ENCODE measurements at places on chromosomes 6 and 20. TPM values are rescaled to one million over a fixed set of nuclear protein-coding genes. Genes with fewer than 3 reads are reported as not detected.

GRCh38 chr20:48738399-48739304, 89.1 kb downstream of the PREX1 start:
- no peak for DNase-seq
- no peak overlapping the region for H3K27ac ChIP-seq
- no peak overlapping the region for H3K4me3 ChIP-seq

- peak; percentile 88 for DNase-seq
- H3K36me3 ChIP-seq, result no peaks in the 10 kb centered on the region
- H3K4me1 ChIP-seq, result peaks cover 11% of the 10 kb centered on the region
Measured at GRCh38 chr6:41733707-41734665, 1.4 kb downstream of the TFEB start.

- no peak overlapping the region for H3K27ac ChIP-seq
- no peaks in the 10 kb centered on the region for H3K27me3 ChIP-seq
- no peaks in the 10 kb centered on the region for H3K36me3 ChIP-seq
- H3K4me1 ChIP-seq, result no peaks in the 10 kb centered on the region
- no peak for DNase-seq
Measured at GRCh38 chr6:73969971-73970970, 274.3 kb downstream of the CD109 start.

GRCh38 chr6:104087765-104088164, 772.0 kb downstream of the HACE1 start:
- DNase-seq, result no peak
- H3K27me3 ChIP-seq, result no peaks in the 10 kb centered on the region
- no peak overlapping the region for H3K27ac ChIP-seq
- no peaks in the 10 kb centered on the region for H3K36me3 ChIP-seq
- no peak overlapping the region for H3K4me3 ChIP-seq
- H3K4me1 ChIP-seq, result no peaks in the 10 kb centered on the region

- no peak for DNase-seq
- H3K36me3 ChIP-seq, result no peaks in the 10 kb centered on the region
- H3K27me3 ChIP-seq, result no peaks in the 10 kb centered on the region
- no peak overlapping the region for H3K27ac ChIP-seq
- peaks cover 5% of the 10 kb centered on the region for H3K4me1 ChIP-seq
- H3K4me3 ChIP-seq, result no peak overlapping the region
Measured at GRCh38 chr6:5442916-5443315, 181.6 kb downstream of the FARS2 start.

GRCh38 chr20:61993058-61993457, 72.6 kb downstream of the TAF4 start:
- H3K4me3 ChIP-seq, result no peak overlapping the region
- H3K27ac ChIP-seq, result no peak overlapping the region
- peaks cover 77% of the 10 kb centered on the region for H3K36me3 ChIP-seq
- H3K4me1 ChIP-seq, result no peaks in the 10 kb centered on the region

- no peak for DNase-seq
- H3K27ac ChIP-seq, result no peak overlapping the region
- H3K4me3 ChIP-seq, result no peak overlapping the region
- H3K27me3 ChIP-seq, result no peaks in the 10 kb centered on the region
Measured at GRCh38 chr6:21355638-21356037, 237.9 kb upstream of the SOX4 start.

DNA sequence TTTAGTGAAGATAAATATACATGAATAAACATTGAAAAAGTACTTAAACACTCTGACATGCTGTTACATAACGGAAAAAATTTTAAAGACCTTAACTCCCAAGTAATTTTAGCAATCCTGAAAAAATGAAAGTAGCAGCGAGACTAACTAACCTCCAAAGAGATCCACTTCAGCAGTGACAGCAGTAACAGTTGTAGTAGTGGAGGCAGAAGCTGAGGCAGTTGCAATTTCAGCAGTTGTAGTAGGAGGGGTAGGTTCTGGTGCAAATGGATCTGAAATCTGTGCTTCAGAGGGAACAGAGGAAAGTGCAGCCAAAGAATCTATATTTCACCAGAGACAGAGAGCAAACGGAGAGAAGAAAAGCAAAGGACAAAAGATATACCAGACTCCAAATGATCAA, 88.8 kb downstream of the PRSS35 start:
- no peaks in the 10 kb centered on the region for H3K27me3 ChIP-seq
- H3K4me3 ChIP-seq, result no peak overlapping the region
- no peaks in the 10 kb centered on the region for H3K36me3 ChIP-seq
- no peak for DNase-seq

DNA sequence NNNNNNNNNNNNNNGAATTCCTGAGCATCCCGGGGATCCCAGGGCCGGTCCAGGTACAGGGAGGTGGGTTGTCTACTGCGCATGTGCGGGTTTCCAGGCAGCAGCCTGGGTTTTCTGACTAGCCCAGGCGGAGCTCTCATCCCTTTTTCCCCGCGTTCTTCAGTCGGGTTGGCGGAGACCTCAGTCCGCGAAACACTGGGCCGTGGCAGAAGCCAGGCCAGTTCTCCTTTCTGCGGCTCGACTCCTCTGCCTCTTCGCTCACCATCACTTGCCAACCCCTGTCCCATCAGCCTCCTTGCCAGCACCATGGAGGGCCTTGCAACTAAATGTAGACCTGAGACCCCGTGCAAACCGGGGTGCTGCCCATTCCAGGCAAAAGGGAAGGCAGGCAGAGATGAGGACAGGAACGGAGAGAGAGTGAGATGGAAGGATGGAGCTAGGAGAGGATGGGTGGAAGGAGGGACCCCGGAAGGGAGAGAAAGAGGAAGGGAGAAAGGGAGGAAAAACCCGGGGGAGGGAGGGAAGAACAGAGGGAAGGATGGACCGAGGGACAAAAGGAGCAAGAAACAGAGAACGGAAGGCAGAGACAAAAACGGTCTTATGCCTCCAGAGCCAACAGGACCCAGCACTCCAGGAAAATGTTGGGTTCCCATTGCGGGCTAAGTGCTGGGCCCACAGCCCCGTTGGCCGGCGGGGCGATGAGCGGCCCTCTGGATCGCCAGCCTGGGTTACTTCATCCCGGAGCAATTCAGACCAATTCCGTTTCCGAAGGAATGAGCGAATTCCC, 445.4 kb upstream of the DEFB115 start:
- no peak overlapping the region for H3K4me3 ChIP-seq
- no peak overlapping the region for H3K27ac ChIP-seq
- H3K36me3 ChIP-seq, result peaks cover 22% of the 10 kb centered on the region
- H3K27me3 ChIP-seq, result no peaks in the 10 kb centered on the region

DNA sequence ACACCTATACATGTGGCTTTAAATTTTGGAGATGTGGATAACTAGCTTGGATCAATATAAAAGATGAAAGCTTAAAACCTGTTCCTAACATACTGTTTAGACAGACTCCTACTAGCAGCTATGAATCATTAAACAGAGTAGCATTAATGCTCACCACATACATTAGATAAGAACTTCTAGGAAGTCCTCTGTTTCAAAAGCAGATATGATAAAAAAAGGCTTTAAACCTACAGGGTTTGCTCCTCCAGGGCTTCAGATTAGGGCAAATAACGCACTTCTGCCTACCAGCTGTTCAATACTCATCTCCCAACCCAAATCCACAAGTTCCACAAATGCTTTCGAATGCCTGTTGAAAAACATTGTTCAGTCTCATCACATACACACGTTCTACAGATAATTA, 1.5 kb downstream of the REPS1 start:
- no peaks in the 10 kb centered on the region for H3K27me3 ChIP-seq
- no peaks in the 10 kb centered on the region for H3K36me3 ChIP-seq
- H3K4me1 ChIP-seq, result peaks cover 3% of the 10 kb centered on the region
- DNase-seq, result no peak
- H3K4me3 ChIP-seq, result no peak overlapping the region

GRCh38 chr6:107543567-107543966, 53.6 kb downstream of the SOBP start:
- no peak overlapping the region for H3K27ac ChIP-seq
- H3K27me3 ChIP-seq, result no peaks in the 10 kb centered on the region
- no peaks in the 10 kb centered on the region for H3K4me1 ChIP-seq
- H3K36me3 ChIP-seq, result peaks cover 2% of the 10 kb centered on the region
- H3K4me3 ChIP-seq, result no peak overlapping the region
- DNase-seq, result no peak

DNA sequence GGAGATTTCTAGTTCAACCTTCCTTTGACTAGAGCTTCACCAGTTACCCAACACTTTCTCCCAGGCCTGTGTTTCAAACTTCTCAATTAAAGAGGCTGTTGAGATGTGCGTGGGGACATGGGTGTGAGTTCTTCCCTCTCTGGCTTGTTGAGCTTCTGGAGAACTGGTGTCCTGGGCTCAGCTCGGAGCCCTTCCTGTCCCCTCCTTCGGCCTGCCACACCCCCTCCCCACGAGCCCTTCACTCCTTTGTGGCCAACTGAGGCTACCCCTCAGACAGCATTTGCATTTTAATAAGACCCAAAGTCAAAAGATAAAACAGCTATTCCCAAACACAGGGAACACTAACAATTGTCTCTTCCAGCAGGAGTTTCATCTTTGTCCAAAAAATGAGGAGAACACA, 123.3 kb upstream of the MLN start:
- no peaks in the 10 kb centered on the region for H3K4me1 ChIP-seq
- H3K27me3 ChIP-seq, result no peaks in the 10 kb centered on the region
- no peaks in the 10 kb centered on the region for H3K36me3 ChIP-seq
- H3K27ac ChIP-seq, result no peak overlapping the region

- DNase-seq, result no peak
- H3K36me3 ChIP-seq, result peaks cover 87% of the 10 kb centered on the region
- no peak overlapping the region for H3K4me3 ChIP-seq
- no peaks in the 10 kb centered on the region for H3K27me3 ChIP-seq
Measured at GRCh38 chr6:158589366-158589765, 29.5 kb downstream of the TMEM181 start.

DNA sequence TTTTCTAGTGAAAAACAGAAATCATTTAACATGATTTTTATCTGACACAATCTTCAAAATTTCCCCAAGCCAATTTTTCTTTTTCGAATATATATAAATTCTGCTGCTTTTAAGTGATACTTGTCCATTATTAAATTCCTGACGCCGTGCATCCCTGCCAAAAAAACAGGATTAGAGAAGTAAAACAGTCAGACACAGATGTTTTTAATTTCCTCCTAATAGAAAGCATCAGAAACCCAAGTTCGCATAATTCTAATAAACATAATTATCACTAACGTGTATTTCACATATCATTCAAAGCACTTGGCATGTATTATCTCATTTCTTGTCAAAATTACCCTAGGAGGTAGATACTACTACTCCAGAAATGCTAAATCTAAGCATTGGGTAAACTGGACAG, 179.5 kb downstream of the ZFP64 start:
- H3K36me3 ChIP-seq, result 0 out of 2 replicates have a peak, but pooled peaks cover 4% of the 10 kb centered on the region
- H3K4me3 ChIP-seq, result no peak overlapping the region
- no peaks in the 10 kb centered on the region for H3K4me1 ChIP-seq
- DNase-seq, result no peak

DNA sequence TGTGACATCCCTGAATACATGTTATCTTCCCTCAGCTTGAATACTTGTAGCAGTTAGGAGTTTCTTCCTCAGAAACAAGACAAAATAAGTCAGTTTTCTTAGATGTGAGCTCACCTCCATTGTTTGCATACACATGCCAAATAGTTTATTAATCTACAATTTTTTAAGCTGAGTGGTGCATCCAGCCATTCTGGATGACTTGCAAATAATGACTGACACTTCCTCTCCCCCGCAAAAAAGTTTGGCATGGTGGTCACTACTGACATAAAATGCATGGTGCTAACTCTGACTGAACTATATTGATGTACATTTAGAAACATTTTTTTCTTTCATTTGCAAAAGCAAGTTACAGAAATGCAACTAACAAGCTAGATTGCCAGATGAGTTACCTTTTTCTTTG, 55.5 kb downstream of the CYB5R4 start:
- H3K4me3 ChIP-seq, result no peak overlapping the region
- no peaks in the 10 kb centered on the region for H3K36me3 ChIP-seq
- no peak for DNase-seq
- no peaks in the 10 kb centered on the region for H3K4me1 ChIP-seq
- no peak overlapping the region for H3K27ac ChIP-seq

- peaks cover 6% of the 10 kb centered on the region for H3K4me1 ChIP-seq
- peaks cover 68% of the 10 kb centered on the region for H3K36me3 ChIP-seq
- H3K27me3 ChIP-seq, result no peaks in the 10 kb centered on the region
- peak overlapping the region; percentile 92 for H3K4me3 ChIP-seq
Measured at GRCh38 chr20:50930139-50930975, 880 bp downstream of the ADNP start.

GRCh38 chr20:50009521-50010454, 27.0 kb downstream of the SNAI1 start:
- no peaks in the 10 kb centered on the region for H3K36me3 ChIP-seq
- no peak overlapping the region for H3K27ac ChIP-seq
- no peak for DNase-seq
- peak overlapping the region; percentile 62 for H3K4me3 ChIP-seq
- no peaks in the 10 kb centered on the region for H3K27me3 ChIP-seq

- no peaks in the 10 kb centered on the region for H3K4me1 ChIP-seq
- no peak overlapping the region for H3K4me3 ChIP-seq
- no peaks in the 10 kb centered on the region for H3K36me3 ChIP-seq
Measured at GRCh38 chr6:119517428-119517827, 167.9 kb upstream of the MAN1A1 start.

NNAT gene
- 43.1 TPM for total RNA-seq

ADAM33 gene
- total RNA-seq, result 4.0 TPM

NRN1 gene
- total RNA-seq, result not detected

SLC26A8 gene
- 0.09 TPM for total RNA-seq

ZNF391 gene
- 4.4 TPM for total RNA-seq

HLA-DRB5 gene
- total RNA-seq, result 3.3 TPM

SLC22A1 gene
- total RNA-seq, result 0.50 TPM

CLIC5 gene
- 0.20 TPM for total RNA-seq

BPI gene
- total RNA-seq, result not detected

HMGCLL1 gene
- total RNA-seq, result 0.24 TPM

SLC22A16 gene
- not detected for total RNA-seq
